Cardiac fibroblast (primary cell): ENCODE measurements at places on chromosomes 2 and 18.

DNA sequence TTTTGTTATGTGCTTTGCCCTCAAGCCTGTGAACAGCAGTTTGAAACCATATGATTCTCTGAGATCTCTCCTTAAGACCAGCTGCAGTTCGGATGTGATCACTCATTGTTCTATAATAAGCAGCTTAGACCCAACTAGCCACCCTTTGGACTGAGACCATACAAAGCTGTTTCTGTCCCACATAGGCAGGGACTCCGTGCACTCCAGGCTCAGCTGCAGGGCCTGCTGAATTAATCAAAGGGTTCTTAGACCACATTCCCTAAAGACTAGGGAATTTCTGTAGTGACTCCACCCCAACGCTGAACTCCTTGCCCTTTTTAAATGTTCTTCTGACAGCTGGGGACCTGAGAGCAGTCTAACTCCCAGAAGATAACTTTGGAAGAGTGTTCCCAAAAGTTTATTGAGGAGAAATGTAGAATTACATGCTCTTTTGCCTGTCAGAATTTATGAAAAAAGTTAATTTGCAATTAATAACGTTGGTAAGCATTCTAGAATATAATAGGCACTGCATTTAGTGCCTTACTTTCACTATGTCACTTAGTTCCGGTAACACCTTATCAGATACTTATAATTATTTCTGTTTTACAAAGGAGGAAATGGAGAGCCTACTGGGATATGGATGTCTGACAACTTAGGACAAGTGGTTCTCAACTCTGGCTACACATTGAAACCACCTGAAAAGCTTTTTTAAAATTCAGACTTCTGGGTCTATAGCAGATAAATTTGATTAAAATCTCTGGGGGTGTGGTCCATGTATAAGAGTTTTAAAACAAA is 42.3 kb downstream of the GULP1 start:
- DNase-seq = peak; percentile 45

DNA sequence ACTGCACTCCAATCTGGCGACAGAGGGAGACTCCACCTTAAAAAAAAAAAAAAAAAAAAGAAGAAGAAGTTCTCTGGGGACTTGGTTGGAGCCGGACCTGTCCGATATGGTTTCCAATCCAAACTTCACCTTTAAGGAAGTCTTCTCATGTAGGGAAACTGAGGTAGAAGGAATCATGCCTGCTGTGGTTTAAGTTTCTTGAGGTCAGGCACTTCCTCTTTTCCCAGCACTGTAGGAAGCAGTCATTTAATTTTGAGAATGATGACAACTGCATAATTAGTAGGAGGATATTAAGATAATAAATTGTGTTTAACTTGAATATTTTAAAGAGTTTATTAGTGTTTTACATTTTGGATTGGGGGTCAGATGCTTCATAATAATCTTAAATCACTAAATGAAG is 62.9 kb downstream of the KCNE4 start:
- DNase-seq = no peak

DNA sequence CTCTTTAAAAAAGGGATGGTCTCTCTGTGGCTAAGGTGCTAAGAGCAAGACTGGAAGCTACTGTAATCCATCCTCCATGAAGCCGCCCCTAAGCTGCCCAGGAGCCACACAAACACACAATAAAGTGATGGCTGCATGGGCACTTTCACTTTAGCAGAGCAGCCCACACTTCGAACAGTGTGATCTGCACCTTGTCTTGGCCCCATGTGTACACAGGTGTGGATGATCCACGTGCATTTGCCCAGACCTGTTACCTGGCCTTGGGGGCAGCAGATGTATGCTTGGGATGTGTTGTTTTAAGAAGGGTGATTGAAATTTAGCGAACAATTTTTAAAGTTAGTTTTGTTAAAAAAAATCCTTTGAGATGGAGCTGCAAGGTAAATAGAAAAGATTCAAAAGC is 39.9 kb downstream of the TMEM178A start:
- no peak for DNase-seq

DNA sequence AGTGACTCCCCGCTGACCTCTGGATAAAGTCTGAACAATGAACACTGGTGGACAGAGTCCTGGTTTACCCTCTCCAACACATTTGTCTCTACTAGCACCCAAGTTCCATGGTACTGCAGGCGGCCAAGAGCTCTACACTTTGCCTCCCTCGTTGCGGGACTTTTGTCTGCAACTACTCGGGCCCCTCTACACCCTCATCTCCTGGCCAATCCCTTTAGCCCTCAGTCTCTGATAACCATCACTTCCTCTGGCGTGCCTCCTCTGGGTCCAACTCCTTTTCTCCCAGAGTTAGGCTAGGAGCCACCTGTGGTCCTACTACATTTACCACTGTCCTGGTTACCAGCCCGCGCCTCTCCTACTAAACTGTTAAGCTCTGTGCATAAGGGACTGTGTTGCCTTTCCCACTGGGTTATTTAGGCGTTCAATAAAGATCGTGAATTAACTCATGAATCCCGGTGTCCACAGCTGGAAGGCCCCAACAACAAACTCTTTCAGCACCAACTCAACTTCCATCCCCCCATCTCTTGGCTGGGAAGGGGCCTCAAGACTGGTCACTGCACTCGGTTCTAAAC is 757 bp downstream of the HDHD2 start:
- DNase-seq = no peak

DNA sequence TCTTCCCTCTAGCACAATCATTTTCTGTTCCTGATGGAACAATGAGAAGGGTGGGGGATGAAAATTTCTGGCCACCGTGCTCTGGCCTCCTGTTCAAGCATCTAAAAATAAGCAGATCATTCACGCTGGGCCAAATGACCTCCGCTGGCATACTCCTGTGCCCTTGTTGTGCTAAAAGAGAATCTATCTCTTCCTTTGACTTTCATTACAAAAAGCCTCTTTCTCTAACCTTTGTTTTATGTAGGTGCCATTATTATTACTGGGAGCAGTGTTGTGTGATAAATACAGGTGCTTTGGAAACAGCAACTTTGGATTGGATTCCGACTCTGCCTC is 44.6 kb upstream of the B3GNT2 start:
- no peak for DNase-seq

GRCh38 chr2:217438136-217438535 is 564.7 kb downstream of the TNS1 start:
- no peak for DNase-seq

DNA sequence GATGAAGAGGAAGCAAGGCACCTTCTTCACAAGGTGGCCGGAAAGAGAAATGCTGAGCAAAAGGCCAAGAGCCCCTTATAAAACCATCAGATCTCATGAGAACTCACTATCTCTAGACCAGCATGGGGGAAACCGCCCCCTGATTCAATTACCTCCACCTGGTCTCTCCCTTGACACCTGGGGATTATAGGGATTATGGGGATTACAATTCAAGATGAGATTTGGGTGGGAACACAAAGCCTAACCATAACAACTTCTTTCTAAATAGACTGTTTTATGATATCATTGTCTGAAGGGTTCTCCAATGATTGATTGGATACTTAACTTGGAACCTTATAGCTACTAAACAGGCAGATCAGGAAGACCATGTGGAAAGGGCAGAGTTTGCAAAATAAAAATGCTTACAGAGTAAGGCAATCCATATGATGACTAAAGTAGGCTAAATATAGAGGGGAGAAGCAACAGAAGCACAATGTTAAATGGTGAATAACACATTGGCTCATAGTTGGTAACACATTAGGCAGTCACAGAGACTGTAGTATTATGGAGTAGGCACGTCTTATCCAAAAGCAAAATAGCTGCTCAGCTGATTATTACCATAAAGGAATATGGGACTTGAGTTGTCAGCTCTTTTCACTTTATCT is 179.0 kb downstream of the BARD1 start:
- no peak for DNase-seq

DNA sequence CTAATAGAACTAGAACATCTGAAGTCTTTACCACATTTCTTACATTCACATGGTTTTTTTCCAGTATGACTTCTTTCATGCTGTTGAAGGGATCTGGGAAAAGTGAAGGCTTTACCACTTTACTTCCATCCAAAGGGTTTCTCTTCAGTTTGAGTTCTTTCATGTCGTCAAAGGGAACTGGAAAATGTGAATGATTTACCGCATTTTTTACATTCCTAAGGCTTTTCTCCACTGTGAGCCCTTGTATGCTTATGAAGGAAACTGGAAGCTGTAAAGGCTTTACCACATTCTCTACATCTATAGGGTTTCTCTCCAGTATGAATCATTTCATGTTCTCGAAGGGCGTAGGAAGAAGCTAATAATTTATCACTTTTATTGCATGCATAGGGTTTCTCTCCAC is 46.7 kb downstream of the NBEAL1 start:
- peak; percentile 57 for DNase-seq

GRCh38 chr2:114192362-114192761 is 250.1 kb upstream of the DPP10 start:
- peak; percentile 17 for DNase-seq

- peak; percentile 31 for DNase-seq
These were observed 65.1 kb downstream of the USP40 start for GRCh38 chr2:233501198-233502076.

GRCh38 chr2:174545240-174545639 is 52.4 kb downstream of the WIPF1 start:
- no peak for DNase-seq

DNA sequence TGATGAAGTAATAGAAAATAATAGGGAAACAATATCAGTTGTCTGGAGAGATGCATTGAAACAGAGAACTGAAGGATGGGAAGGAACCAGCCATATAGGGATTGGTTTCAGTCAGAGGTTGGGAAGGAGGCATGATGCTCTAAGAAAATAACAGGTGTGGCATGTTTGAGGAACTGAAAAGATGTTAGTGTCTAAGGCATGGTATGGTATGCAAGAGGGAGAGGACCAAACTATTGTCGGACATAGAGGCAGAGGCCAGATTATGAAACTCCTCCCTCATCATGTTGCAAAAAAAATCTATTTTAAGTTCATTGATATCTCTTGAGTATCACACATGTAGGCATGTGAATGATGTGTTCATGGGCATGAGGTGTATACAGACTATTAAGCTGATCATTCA is 48.9 kb upstream of the EMILIN2 start:
- no peak for DNase-seq

DNA sequence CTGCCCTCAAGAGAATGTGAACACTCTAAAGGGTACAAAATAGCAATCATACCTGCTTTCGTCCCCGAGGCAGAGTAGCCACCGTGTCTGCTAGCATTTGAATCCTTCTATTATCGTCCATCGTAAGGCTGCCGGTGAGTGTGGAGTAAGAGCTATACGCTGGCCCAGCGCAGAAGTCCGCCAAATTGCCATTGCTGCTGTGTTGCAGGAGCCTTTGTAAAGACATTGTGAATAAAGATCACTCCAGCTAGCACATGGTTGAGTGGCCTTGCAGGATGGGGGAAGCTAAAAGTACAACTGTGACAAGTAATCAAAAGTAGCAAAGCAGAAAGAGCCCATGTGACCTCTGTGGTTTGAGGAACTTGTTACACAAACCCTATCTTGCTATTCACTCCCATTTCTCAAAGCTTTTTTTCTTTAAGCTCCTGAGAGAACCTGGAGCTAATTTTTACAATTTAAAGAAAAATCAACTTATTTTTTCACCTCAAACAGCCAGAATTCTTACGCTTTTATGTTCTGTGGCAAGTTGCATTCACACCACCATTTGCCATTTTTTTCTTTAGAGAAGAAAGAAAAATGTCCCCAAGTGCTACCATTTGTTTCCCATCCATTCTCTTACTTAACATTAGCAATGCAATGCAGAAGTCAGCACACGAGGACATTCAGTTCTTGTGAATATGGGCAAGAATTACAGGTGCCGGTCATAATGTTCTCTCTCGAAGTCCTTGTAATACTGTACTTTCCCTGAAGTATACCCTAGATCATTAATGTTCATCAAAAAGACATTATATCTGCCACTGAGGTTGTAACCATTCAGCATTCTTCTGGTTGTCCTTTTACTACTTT is at the start of gene CYTIP:
CYTIP (minus strand) TSS at position 295 of the 846 bp plus-strand sequence; CDS start at position 226, 69 bp downstream.
- no peak for DNase-seq

DNA sequence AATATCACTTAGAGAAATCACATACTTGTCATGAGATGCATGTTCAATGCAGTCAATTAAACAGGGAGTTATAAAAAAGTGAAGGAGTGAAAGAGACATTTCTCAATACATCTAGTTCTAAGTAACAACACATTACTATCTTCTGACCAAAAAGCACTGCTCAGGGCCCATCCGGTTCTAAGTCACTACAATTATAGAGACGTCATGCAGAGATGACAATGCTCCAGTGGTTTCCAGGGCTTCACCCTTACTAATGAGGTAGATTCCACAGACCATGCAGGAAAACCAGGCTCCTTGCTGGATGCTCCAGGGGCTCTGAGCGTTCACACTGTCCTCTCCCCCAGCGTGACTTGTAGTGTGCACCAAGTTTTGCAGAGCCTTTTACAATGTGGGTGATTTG is 88.0 kb downstream of the FTCDNL1 start:
- DNase-seq = no peak

DNA sequence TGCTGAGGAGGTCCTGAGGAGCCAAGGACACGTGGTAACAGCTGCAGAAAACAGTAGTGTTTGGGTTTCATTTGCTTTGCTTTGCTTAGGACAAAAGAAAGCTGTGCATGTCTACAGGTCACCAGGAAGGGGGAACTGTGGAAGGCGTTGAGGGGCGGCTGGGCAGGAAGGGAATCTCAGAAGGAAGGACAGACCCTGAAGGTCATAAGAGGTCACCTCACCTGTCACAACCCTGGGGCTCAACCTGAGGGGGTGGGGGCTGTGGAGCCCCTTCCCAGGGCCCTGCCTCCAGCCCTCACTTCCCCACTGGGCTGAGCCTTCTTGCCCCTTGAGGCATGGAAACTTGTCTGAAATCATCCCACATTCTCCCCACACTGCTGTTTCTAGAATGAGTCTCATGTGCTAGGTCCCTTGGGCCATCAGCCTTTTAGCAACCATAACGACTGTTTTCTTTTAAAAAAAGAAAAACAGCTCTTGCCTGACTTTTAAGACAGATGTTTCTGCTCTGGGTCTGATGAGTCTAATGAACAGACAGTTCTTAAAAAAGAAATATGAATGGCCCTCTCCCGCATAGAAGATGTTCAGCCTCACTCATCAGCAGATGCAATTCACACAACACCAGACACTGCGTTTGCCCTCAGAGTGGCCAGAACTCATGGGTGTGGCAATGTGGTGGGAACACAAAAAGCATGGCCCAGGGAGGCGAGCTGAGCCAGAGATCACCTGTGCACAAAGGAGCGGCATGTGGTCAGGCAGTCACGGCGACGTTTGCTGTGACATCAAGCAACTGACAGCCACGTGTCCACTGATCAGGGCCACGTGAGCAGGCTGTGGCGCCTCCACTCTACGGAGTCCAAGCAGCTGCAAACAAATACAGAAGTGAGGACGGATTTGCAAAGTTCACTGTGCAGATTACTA is 84.0 kb downstream of the SEPTIN10 start:
- peak; percentile 60 for DNase-seq

- DNase-seq = no peak
These were observed 84.0 kb downstream of the SPP2 start for GRCh38 chr2:234134496-234134895.

DNA sequence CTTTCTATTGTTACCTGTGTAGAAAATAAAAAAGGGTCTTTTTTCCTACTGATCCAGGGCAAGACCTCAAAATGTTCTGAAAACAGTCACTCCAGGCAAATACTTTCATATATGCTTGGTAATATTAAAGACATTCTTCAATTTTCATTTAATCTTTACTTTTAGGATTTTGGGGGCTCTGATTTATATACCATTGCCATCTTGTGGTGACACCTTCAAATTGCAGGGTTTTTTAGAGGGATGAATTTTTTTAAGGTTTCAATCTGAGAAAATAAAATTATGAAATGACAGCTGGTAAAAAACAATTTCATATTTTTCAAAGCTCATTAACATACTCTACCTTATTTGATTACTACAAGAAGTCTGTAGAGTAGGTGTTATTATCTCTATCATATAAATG is 26.8 kb downstream of the MAPK4 start:
- DNase-seq = no peak

- peak; percentile 62 for DNase-seq
These were observed 161.6 kb upstream of the TRIB2 start for GRCh38 chr2:12555012-12555645.
